ENCODE measurements at places on chromosomes 2 and 18.

- no peak for DNase-seq
These were observed 116.8 kb upstream of the GLI2 start for GRCh38 chr2:120618830-120619229.

GRCh38 chr2:72981536-72981935 lies 64.2 kb downstream of the EMX1 start:
- DNase-seq, result no peak

DNA sequence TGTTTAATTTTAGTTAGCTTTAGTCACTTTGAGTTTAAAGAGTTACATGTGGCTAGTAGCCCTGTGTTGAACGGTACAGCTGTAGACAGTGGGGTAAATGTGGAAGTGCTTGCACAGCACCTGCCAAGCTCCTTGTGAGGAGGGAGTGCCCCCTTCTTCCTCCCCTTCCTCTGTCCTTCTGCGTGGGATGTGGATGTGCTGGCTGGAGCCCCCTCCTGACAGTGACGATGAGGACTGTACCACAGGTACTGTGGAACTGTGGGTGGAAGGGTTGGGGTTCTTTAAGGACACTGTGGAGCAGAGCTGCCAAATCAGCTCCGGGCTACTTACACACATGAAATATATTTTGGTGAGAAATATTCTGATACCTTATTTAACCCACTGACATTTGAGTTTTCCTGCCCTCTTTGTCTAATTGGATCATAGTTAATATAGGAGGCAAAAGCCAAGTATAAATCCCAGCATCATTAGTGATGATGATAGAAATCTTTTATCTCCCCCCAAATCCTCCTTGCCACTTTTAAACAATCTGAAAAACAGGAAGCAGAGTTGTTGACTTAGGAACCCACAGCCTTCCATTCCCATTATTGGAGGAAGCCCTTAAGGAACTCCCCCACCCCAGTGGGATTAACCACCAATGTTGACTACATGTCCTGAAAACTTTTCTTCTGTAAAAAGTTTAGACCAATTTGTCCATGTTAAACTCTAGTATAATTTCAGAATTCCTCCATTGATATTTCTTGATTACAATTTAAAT lies 181.3 kb downstream of the PTPRM start:
- no peak for DNase-seq

- DNase-seq, result no peak
These were observed 21.9 kb downstream of the INO80D start for GRCh38 chr2:206064077-206064476.

DNA sequence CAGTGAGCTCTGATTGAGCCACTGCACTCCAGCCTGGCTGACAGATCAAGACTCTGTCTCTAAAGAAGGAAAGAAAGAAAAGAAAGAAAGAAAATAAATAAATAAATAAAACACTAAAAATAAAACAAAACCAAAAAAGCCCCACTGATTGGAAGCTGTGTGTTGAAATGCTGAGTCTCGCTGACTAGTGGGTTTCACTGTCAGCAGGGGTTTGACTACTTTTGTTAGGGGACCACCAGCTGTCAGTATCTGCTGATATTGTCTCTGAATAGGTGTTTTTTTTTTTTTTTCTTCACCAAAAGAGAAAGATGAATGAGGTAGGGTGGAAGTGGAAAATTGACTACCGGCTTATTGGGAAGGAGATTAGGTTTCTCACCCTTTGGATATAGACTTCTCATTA lies 12.8 kb upstream of the ACTR2 start:
- DNase-seq, result no peak

GRCh38 chr2:143698888-143699570 lies 569.8 kb downstream of the ARHGAP15 start:
- DNase-seq, result no peak

DNA sequence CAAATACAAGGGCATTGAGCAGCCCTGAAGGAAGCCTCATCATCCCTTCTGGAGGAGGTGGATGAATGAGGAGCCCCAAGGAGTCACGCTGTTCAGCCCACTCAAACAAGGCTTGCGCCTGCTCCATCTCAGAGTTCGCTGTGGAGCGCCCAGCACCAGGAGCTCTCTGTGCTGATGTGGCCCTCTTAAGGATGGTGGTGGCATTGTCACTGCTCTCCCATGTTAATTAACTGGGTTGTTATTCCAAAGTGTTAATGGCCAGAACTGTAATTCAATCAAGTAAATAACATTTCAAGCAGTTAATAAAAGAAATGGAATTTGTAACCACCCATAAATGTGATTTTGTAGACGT lies 726.0 kb upstream of the RAB6C start:
- no peak for DNase-seq

GRCh38 chr18:58608216-58608615 lies 20.7 kb downstream of the ALPK2 start:
- no peak for DNase-seq

DNA sequence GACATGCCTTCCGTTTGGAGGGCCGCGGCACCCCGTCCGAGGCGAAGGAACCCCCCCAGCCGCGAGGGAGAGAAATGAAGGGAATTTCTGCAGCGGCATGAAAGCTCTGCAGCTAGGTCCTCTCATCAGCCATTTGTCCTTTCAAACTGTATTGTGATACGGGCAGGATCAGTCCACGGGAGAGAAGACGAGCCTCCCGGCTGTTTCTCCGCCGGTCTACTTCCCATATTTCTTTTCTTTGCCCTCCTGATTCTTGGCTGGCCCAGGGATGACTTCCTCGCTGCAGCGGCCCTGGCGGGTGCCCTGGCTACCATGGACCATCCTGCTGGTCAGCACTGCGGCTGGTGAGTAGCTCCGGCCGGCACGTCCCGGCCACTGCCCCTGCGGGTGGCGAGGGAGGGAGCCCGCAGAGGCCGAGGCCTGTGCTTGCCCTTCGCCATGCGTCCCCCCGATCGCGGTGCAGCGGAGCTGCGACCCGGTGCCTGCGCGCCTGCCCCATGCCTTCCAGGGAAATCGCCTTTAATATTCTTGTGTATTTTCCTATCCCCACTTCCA lies 1.2 kb downstream of the BMPR2 start:
- DNase-seq, result no peak

DNA sequence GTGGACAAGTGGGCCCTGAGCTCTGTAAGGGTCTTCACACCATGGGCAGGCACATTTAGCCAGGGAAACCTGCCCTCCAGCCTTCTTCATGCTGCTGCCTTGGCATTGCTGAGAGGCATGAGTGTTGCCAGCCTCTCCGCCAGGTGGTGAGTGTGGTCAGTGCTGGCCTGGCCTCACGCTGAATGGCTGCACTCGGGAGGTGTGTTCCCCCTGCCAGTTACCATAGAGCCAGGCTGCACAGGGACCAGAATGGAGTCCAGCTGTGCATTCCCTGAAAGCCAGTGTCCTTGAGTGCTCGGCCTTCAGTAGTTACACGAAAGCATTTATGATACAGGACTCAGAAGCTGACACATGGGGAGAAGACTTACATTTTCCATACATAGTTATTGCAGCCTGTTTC lies 139.7 kb downstream of the ATP9B start:
- DNase-seq, result no peak

DNA sequence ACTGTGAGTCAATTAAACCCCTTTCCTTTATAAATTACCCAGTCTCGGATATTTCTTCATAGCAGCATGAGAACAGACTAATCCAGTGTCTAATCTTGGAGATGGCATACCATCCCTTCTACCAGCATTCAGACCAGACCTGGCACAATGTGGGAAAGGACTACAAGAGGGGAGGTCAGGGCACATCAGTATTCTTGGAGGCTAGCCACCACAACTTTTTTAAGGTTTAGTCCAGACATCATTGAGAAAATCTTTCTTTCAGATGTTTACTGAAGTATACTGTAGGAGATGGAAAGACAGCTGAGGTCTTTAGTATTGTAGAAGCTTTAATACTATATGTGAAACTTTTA lies 4.0 kb downstream of the RALB start:
- no peak for DNase-seq

- DNase-seq, result no peak
These were observed 7.9 kb downstream of the SSB start for GRCh38 chr2:169806586-169806985.

DNA sequence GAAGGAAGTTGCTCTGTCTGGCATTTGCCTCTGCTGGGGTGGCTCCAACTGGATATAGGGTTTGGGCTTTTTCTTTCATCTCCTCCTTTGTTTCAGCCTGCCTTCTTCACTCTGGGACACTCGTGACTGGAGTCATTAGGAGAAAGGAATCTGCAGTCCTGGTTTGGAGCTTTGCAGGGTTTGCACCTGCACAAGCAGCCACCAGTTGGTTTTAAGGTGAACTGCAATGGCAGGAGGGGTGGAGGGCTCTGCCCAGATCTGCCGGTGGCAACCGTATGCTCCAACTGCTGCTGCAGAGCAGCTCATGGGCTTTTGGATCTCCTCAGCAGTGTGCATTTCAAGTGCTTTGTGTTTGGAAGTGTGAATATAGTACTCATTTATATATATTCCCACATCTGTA lies 131.3 kb upstream of the MGAT5 start:
- DNase-seq, result no peak

All from NCI-H1436 (cell line).